Astrocyte (in vitro differentiated cells and primary cell): ENCODE measurements at places on chromosomes 11 and 22. TPM values are rescaled to one million over a fixed set of nuclear protein-coding genes. Genes with fewer than 3 reads are reported as not detected.

DNA sequence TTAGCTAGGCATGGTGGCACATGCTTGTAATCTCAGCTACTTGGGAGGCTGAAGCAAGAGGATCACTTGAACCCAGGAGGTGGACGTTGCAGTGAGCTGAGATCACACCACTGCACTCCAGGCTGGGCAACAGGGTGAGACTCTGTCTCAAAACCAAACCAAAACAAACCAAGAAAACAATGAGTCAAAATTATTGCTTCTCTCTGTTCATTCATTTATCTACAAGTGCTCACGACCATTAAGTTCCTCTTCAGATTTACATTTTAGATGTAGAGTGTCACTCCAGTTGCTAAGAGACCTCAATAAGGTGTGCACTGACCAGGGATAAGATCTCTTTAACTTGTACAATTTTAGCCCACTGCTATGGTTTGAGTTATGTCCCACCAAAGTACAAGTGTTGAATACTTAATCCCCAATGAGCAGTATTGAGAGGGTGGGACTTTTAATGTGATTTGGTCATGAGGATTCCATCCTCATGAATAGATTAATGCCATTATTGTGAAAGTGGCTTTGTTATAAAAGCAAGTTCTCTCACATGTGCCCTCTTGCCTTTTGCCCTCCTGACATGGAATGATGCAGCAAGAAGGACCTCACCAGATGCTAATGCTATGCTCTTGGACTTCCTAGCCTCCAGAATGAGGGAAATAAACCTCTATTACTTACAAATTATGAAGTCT lies 7.8 kb downstream of the HNRNPUL2 start:
- H3K27me3 ChIP-seq = no peaks in the 10 kb centered on the region
- peaks cover 6% of the 10 kb centered on the region for H3K4me1 ChIP-seq
- H3K27ac ChIP-seq = no peak overlapping the region
- no peak overlapping the region for H3K4me3 ChIP-seq

DNA sequence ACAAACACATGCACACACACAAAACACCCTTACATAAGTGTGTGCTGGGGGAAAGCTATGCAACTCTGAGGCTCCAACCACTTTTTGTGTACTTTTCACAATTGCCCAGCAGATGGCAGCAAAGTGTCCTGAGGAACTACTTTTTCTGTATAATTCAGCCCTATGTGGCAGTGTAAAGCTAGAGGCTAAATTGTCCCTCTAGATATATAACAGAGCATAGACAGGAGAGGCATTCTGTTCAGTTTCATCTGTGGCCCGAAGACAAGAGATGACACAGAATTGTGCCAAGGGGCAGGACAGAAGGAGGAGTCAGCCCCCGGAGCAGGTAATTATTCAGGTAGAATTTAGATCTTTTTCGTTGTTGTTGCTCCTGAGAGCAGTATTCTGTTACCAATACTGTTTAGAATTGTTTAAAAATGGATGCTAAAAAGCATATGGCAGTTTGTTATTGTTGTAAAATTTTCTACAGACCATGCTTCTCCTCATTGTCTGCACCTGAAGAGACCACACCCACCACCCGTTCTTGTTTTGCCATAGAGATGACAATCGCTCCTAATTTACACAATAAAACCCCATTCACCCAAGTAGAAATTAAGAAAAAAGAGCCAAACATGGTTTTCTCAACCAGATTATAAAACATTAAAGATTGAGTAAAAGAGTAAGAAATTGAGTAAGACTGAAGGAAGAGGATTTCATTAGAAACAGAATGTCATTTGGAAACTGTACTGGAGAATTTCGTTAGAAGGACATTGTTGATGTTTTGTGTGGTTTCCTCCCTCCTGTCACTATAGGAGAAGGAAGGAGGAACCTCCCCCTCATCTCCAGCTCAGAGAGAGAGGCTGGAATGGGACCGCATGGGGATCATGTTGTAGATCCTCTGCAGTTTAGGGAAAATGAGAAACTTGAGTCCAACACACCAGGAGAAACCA lies 14.5 kb upstream of the MS4A7 start:
- peak; percentile 9 for DNase-seq
- no peaks in the 10 kb centered on the region for H3K27me3 ChIP-seq
- H3K27ac ChIP-seq = no peak overlapping the region

The MRPL48 gene
- total RNA-seq = 23.8 and 24.6 TPM in 2 replicates

The HBE1 gene
- not detected in 2 replicates for total RNA-seq

DNA sequence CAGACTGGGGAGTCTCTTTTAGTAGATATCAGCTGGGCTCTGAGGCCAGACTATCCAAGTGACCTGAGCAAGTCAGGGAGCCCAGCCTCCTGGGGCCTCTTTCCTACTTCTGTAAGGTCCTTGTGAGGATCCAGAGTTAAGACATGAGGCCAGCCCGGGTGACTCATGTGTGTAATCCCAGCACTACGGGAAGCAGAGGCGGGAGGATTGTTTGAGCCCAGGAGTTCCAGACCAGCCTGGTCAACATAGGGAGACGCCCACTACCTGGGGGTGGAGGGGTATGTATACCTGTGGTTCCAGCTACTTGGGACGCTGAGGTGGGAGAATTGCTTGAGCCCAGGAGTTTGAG lies 36.9 kb upstream of the POLA2 start:
- no peaks in the 10 kb centered on the region for H3K36me3 ChIP-seq
- no peak overlapping the region for H3K4me3 ChIP-seq
- DNase-seq = peak; percentile 55
- peaks cover 14% of the 10 kb centered on the region for H3K4me1 ChIP-seq

GRCh38 chr22:45216133-45217003 lies 24.3 kb downstream of the KIAA0930 start:
- no peak overlapping the region for H3K27ac ChIP-seq
- H3K4me1 ChIP-seq = peaks cover 24% of the 10 kb centered on the region
- peak; percentile 31 for DNase-seq
- no peak overlapping the region for H3K4me3 ChIP-seq

- DNase-seq = peak; percentile 87
- no peaks in the 10 kb centered on the region for H3K36me3 ChIP-seq
- peaks cover 9% of the 10 kb centered on the region for H3K4me1 ChIP-seq
- H3K27ac ChIP-seq = peak overlapping the region; percentile 17
- H3K4me3 ChIP-seq = no peak overlapping the region
- no peaks in the 10 kb centered on the region for H3K27me3 ChIP-seq
Measured at GRCh38 chr11:86162239-86162638, 82.3 kb upstream of the EED start.

DNA sequence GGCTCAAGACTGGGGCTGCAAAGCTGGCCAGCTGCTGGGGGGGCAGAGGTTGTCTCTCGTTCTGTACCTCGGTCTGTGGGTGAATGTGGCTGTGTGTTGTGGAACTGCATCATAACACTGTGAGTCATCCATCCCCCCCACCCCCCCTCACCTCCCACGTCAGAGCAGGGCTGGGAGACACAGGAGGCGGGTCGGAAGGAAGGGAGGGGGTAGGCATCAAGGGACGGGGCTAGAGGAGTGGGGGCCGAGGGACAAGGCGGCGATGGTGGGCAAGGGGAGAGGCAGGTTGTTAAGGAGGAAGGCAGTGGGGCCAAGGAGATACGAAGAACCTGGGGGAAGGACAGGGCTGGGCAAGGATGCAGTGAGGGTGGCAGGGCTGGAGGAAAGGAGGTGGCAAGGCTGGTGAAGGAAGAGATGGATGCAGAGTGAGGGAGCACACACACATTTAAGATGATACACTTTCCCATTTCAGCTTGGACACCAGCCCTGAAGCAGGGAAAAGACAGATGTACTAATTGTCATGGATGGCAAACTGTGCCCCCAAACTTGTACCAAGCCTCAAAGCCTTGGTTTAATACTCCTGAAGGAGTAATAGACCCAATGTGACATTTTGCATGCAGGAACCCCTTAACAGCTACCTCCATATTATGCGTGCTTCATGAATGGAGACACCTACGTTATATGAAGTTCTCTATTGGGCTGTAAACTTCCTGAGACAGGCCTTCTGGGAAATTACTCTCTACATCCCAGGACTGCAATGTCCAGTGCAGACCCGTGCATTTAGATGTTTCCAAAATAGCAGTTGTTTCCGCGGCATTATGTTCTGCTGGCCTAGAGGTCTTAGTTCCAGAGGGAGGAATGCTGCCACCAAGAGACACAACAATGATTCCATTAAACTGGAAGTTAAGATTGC lies at the start of gene YPEL4:
Gene YPEL4, minus strand, starts transcription at position 87 of the 913 bp plus-strand sequence. CDS start 2,805 bp downstream, outside the sequence.
- peak within 1 kb of the TSS; percentile 53 for H3K4me3 ChIP-seq
- peak; percentile 69 for DNase-seq
- peaks cover 29% of the 10 kb centered on the region for H3K4me1 ChIP-seq
- no peaks in the 10 kb centered on the region for H3K36me3 ChIP-seq
- peaks cover 39% of the 10 kb centered on the region for H3K27me3 ChIP-seq

The PLAAT3 gene
- total RNA-seq = 11.5 and 15.5 TPM in 2 replicates

The TRIM29 gene
- 0.55 and 1.1 TPM in 2 replicates for total RNA-seq

GRCh38 chr22:22598144-22598543 lies 39.1 kb upstream of the PRAME start:
- no peaks in the 10 kb centered on the region for H3K36me3 ChIP-seq
- H3K27me3 ChIP-seq = no peaks in the 10 kb centered on the region
- no peak overlapping the region for H3K27ac ChIP-seq
- no peaks in the 10 kb centered on the region for H3K4me1 ChIP-seq
- DNase-seq = no peak

- no peak overlapping the region for H3K4me3 ChIP-seq
- no peaks in the 10 kb centered on the region for H3K36me3 ChIP-seq
Measured at GRCh38 chr11:132564091-132564885, 968.0 kb downstream of the OPCML start.

- H3K36me3 ChIP-seq = peaks cover 55% of the 10 kb centered on the region
- no peaks in the 10 kb centered on the region for H3K27me3 ChIP-seq
- DNase-seq = no peak
- H3K4me3 ChIP-seq = no peak overlapping the region
- H3K4me1 ChIP-seq = no peaks in the 10 kb centered on the region
Measured at GRCh38 chr11:122120096-122120495, 4.1 kb upstream of the BLID start.

- no peak for DNase-seq
- H3K36me3 ChIP-seq = no peaks in the 10 kb centered on the region
- H3K4me1 ChIP-seq = peaks cover 16% of the 10 kb centered on the region
- H3K27me3 ChIP-seq = peaks cover 27% of the 10 kb centered on the region
- H3K27ac ChIP-seq = no peak overlapping the region
- H3K4me3 ChIP-seq = peak overlapping the region; percentile 57
Measured at GRCh38 chr11:46389450-46390330, 1.9 kb downstream of the CHRM4 start.

DNA sequence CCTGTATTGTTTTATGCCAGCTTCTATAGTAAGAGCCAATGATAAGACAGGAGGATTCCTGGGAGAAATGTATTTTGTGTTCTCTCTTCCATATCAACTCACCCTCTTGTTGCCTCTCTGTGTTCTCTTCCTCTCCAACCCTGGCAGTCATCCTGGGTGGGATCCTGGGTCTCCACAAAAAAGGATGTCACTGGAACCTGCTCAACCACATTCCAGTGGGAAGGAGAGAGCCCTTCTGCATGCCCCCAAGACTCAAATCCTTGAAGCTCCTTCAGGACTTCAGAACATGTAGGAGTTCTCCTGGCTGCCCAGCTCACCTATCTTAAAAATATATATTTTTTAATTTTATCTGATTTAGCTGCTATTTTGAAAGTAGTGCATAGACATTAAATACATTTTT lies 26.1 kb downstream of the APOL6 start:
- H3K27me3 ChIP-seq = no peaks in the 10 kb centered on the region
- H3K27ac ChIP-seq = no peak overlapping the region
- DNase-seq = no peak
- H3K4me3 ChIP-seq = no peak overlapping the region
- H3K4me1 ChIP-seq = no peaks in the 10 kb centered on the region

The OR6T1 gene
- not detected in 2 replicates for total RNA-seq

DNA sequence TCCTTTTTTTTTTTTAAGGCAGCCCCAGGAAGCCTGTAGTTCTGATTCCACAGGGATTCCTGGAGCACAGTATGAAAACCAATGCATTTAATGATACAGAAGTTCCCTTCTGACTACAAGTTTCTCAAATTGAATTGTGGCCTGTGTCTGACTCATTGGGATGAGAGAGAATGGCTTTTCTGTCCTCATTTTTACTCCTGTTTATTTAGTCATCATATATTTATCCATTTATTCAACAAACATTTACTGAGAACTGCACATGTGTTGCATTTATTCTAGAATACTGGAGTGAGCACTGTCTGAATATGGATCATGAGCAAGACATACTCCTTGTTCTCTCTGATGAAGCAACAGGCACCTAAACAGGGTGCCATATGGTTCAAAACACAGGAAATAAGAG lies 231.2 kb downstream of the NTM start:
- H3K4me3 ChIP-seq = no peak overlapping the region
- H3K27ac ChIP-seq = no peak overlapping the region
- no peaks in the 10 kb centered on the region for H3K36me3 ChIP-seq
- H3K27me3 ChIP-seq = no peaks in the 10 kb centered on the region
- peaks cover 18% of the 10 kb centered on the region for H3K4me1 ChIP-seq

- peak overlapping the region; percentile 64 for H3K27ac ChIP-seq
- no peak overlapping the region for H3K4me3 ChIP-seq
- no peaks in the 10 kb centered on the region for H3K27me3 ChIP-seq
Measured at GRCh38 chr11:9765320-9766101, 101.6 kb downstream of the SWAP70 start.

The TSPAN18 gene
- 31.7 and 39.1 TPM in 2 replicates for total RNA-seq

The INS gene
- not detected in 2 replicates for total RNA-seq

DNA sequence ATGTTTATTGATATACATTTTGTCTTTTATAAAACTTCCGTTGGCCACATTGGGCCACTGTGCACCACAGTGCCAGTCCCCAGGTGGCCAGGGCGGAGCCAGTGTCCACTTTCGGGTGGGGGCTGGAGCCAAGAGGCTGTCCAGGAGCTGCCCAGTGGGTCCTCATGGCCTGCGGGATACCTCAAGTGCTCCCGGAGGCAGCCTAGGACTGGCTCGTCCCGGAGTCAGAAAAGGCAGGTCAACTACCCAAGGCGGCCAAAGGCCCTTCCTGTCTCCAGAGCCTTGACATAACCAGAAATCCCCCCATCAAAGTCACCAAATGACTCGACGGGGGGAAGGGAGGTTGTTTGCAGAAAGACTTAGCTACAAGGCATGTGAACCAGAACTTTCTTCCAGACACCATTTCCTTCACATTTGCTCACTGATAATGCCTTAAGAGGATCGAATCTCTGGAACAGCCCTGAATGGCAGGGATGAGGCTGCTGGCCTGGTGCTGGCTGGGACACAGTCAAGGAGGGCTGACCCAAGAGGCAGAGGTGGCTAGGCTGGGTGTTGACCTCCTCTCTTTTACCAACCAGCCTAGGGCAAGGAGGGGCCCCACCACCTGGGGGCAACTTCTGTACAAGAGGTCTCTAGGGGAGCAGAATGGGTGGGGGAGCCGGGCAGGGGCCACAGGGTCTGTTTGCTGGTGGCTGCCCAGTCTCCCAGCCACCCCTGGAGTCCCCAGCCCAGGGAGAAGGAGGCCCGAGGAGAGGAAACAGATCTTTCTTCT lies 8.4 kb downstream of the MRGPRF start:
- H3K36me3 ChIP-seq = no peaks in the 10 kb centered on the region
- no peak for DNase-seq
- H3K4me1 ChIP-seq = peaks cover 31% of the 10 kb centered on the region
- H3K4me3 ChIP-seq = no peak overlapping the region

DNA sequence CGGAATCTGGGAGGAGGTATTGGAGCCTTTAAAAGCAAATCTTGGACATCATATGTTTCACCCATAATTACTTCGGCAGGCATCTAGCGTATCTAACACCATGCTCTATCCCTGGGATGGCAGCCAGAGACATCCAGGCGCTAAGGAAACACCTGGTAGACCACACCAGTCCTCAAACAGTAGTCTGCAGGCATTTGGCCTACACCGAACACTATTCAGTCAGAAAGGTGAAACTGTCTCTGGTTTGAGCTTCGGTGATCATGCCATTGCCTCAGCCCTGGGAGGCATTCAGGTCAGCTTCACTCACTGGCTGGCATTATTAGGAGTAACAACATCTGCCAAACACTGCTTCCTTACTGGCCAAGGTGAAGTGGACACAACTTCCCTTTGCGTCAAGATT lies 11.7 kb downstream of the SIRT3 start:
- no peaks in the 10 kb centered on the region for H3K27me3 ChIP-seq
- no peaks in the 10 kb centered on the region for H3K4me1 ChIP-seq
- no peaks in the 10 kb centered on the region for H3K36me3 ChIP-seq
- H3K27ac ChIP-seq = no peak overlapping the region
- no peak for DNase-seq
